Mesothelial cell of epicardium (in vitro differentiated cells): ENCODE measurements at places on chromosomes 12 and 14. TPM values are rescaled to one million over a fixed set of nuclear protein-coding genes. Genes with fewer than 3 reads are reported as not detected.

- peaks cover 24% of the 10 kb centered on the region for H3K27me3 ChIP-seq
- H3K36me3 ChIP-seq, result no peaks in the 10 kb centered on the region
- DNase-seq, result peak; percentile 37
- H3K4me1 ChIP-seq, result peaks cover 38% of the 10 kb centered on the region
- H3K4me3 ChIP-seq, result peak within 1 kb of the TSS; percentile 96
Observed at GRCh38 chr12:85280165-85280983, at the start of gene ALX1. Gene ALX1 (plus strand): TSS chr12:85280220. CDS start chr12:85280262, 42 bp downstream.

- DNase-seq, result no peak
- H3K36me3 ChIP-seq, result no peaks in the 10 kb centered on the region
- H3K4me3 ChIP-seq, result no peak overlapping the region
- peaks cover 2% of the 10 kb centered on the region for H3K4me1 ChIP-seq
- peaks cover 9% of the 10 kb centered on the region for H3K27me3 ChIP-seq
Observed at GRCh38 chr14:26741711-26742212, 143.9 kb upstream of the NOVA1 start.

- no peak overlapping the region for H3K4me3 ChIP-seq
- H3K27me3 ChIP-seq, result peaks cover 43% of the 10 kb centered on the region
- H3K4me1 ChIP-seq, result no peaks in the 10 kb centered on the region
- no peaks in the 10 kb centered on the region for H3K36me3 ChIP-seq
- no peak overlapping the region for H3K27ac ChIP-seq
Observed at GRCh38 chr12:131250951-131251315, 297.2 kb downstream of the ADGRD1 start.

The C3AR1 gene
- not detected in 3 replicates for total RNA-seq

The TMPRSS12 gene
- total RNA-seq, result 0.24 to 0.27 TPM in 2 of 3 replicates, not detected in the other

The DCN gene
- 1,349 to 1,406 TPM (median 1,402 TPM) in 3 replicates for total RNA-seq

The MOK gene
- 33.7 to 37.2 TPM (median 34.9 TPM) in 3 replicates for total RNA-seq
